Stomach (tissue), 19 donors: ENCODE measurements at places on chromosomes 5 and 9. TPM values are rescaled to one million over a fixed set of nuclear protein-coding genes. Genes with fewer than 3 reads are reported as not detected.

GRCh38 chr9:128254855-128255759, 20.7 kb downstream of the GOLGA2 start:
- peak; percentile 84 for DNase-seq

GRCh38 chr5:135648116-135648515, 69.3 kb upstream of the CXCL14 start:
- DNase-seq, result no peak

- DNase-seq, result no peak
These were observed 26.9 kb downstream of the ZNF484 start for GRCh38 chr9:92850898-92851297.

DNA sequence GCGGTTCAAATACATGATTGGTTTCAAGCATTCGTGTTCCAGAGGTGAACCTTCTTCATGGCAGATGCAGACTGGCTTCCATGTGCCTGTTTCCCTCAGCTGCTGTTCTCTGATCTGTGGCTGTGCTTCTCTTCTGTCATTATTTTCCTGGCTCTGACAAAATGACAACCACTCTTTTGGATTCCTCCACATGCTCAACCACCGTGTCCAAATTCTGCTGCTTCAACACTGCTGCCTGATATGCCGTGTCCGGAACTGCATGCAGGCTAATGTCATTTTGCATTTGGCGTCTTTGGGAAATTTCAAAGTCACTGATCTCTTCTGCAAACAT, 368.7 kb upstream of the ZNF608 start:
- no peak for DNase-seq

DNA sequence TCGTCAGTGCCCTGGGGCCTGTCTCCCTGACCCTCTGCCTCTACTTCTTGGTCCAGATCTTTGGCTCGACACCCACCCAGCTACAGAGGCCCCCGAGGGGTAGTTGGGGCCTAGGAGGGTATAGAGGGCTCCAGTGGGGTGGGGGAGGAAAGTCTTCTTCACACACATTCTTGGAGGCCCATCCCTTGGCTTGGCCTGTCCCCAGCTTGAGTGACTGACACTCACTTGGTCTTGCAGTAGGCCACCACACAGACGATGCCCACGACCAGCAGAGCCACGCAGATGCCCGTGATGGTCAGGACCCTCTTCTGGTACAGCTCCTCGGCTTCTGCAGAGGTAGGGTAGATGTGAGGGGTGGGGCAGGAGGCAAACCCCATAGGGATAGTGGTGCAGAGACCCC, 59.8 kb downstream of the PSD2 start:
- no peak for DNase-seq

DNA sequence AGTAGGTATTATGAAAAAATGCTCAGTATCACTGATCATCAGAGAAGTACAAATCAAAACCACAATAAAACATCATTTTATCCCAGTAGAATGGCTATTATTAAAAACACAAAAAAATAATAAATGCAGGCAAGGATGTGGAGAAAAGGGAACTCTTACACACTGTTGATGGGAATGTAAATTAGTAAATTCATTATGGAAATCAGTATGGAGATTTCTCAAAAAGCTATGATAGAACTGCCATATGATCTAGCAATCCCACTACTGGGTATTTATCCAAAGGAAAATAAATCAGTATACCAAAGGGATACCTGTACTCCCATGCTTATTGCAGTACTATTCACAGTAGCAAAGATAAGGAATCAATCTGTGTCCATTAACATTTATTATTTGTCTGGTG, 209.6 kb downstream of the FER start:
- no peak for DNase-seq

DNA sequence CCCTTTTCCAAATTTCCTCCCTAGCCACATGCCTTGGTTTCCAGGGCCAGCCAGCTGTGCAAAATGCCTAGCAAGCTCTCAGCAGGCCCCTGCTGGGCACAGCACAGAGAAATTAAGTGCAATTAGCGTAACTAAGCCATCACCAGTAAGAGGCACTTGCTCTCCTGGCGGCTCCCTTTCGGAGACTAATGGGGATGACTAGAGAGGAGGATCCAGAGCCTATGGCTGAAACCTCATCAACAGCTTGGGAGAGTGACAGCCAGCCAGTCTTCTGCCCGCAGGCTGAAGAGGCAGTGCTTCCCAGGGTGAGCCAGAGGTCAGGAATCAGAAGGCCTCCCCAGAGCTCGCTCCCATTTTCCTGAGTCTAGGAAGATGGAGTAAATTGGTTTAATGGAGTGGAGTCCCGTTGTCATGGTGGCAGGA, 108.4 kb downstream of the KCNIP1 start:
- no peak for DNase-seq

DNA sequence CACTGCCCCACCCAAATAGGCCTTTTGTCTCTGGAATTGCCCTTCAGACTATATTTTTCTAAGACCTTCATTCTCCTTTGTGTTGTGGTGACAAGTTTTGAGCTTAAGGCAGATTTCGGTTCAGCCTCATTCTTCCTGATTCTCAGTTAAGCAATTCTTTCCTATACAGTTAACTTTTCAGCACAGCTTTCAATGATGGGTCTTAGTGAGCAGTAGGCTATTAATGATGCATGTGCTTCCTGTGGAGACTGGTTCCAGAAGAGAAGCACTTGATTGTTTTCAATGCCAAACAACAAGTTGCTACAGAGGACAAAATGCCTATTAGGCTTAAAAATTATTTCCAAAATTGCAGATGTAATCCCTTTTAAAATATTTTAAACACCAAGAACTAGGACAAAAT, 47.7 kb upstream of the TLX3 start:
- DNase-seq, result no peak

DNA sequence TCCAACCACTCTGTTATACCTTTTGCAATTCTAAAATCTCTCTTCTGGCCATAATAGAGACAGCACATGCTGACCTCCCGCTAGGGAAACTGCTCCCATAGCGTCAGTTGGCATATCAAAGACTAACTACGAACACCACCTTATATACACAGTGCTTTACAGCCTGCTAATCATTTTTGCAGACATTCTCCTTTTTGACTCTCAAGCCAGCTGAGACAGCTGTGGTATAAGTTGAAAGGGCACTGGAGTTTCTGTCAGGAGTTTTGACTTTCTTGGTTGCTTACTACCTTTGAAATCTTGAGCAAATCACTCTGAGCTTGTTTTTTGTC, 160.2 kb upstream of the TBCA start:
- DNase-seq, result no peak

- DNase-seq, result no peak
These were observed 146.1 kb upstream of the TSLP start for GRCh38 chr5:110925398-110925797.

GRCh38 chr5:90000351-90000750, 409.2 kb downstream of the CETN3 start:
- DNase-seq, result no peak

GRCh38 chr5:180484813-180485212, 9.4 kb upstream of the CNOT6 start:
- DNase-seq, result peak; percentile 2

DNA sequence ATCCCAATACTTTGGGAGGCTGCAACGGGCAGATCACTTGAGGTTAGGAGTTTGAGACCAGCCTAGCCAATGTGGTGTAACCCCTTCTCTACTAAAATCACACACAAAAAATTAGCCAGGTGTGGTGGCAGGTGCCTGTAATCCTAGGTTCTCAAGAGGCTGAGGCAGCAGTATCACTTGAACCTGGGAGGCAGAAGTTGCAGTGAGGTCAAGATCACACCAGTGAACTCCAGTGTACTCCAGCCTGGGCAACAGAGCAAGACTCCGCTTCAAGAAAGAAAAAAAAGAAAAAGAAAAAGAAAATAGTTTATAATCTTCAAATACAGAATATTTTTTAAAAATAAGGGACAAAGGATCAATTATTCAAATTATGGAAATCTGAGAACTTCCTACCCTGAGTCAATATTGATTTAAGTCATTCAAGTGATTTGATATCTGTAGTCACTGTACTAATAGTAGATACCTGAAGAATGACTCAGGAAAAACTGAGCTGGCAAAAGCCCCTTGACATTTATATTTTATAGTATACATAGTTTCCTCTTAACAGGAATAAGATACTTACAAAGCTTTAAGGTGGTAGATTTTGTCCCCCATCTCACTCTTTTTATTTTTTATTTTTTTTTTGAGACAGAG, 61.8 kb downstream of the PTBP3 start:
- DNase-seq, result peak; percentile 39

DNA sequence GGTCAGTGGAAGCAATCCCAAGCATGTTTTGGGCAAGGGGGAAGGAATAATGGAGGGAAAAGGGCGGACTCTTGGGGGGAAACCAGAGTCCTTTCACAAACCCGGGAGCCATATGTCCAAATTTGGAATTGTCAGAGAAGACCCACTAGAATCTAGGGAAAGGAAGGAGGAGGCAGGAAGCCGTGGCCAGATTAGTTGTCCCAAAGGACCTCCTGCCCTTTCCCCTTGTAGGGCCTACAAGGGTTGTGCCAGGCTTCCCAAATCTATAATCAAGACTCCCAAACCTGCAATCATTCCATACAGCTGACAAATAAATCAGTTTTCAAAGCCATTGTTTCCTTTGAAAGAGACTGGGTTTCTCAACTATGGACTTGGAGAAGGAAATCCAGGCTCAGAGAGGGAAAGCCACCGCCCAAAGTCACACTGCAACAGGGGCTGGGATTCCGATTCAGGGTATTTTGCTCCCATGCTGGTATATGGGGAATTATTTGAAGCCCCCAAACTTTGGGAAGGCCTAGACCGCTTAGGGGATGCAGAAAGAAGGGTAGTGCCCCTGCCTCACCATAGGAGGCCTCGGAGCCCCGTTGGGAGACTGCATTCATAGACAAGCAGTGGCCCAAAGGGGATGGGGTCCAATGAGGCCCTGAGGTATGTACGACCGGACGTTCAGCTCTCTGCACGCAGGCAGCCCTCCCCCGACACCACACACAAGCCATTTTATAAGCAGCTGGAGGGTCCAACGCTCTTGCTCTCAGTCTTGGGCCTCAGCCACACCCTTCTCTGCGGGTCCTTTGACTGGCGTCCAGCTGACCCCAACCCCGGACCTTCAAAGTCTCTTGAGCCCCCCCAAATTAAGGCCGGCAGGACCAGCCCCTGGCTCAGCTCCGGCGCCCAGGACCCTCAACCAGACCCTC, 815 bp downstream of the ANXA6 start:
- no peak for DNase-seq

DNA sequence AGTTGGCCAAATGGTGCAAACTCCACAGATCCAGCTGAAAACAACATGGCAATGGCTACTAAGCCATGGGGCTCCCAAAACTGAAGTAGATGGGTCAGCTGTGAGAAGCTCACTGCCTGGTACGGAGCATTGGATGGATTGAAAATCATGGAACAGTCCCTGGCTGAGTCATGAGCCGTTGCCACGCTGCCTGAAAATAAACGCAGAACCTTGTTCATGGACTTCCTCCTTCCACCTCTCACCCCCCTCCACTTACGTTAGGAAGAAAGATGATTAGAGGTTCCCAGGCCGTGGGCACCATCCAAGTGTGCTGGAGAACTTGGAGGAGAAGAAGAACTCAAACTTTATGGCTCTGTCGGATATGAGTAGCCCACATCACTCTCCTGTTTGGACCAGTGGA, 6.8 kb upstream of the DIPK1B start:
- no peak for DNase-seq

- peak; percentile 34 for DNase-seq
These were observed 48.4 kb downstream of the COX7C start for GRCh38 chr5:86665984-86666760.

GRCh38 chr5:40240671-40241070, 439.0 kb upstream of the PTGER4 start:
- DNase-seq, result no peak

GRCh38 chr5:88683506-88684135, 199.4 kb downstream of the MEF2C start:
- DNase-seq, result peak; percentile 59

Gene TBC1D2
- polyA plus RNA-seq, result 28.5 TPM

Gene MEGF10
- not detected for polyA plus RNA-seq

Gene NR2F1-AS1
- polyA plus RNA-seq, result 19.6 TPM

Gene GPR150
- polyA plus RNA-seq, result 0.44 TPM

Gene SOX30
- polyA plus RNA-seq, result 0.08 TPM

Gene SPAAR
- 0.68 TPM for polyA plus RNA-seq

Gene GFI1B
- polyA plus RNA-seq, result not detected

Gene IRGM
- polyA plus RNA-seq, result not detected

Gene EIF4E1B
- polyA plus RNA-seq, result not detected

Gene AJM1
- 1.5 TPM for polyA plus RNA-seq

Gene LHX6
- 0.92 TPM for polyA plus RNA-seq

Gene SLC4A9
- polyA plus RNA-seq, result not detected
